ENCODE measurements at places on chromosomes 3 and 15.

- DNase-seq: no peak
These were observed 751.8 kb upstream of the CBLB start for GRCh38 chr3:106620646-106621045.

- no peak for DNase-seq
These were observed 11.0 kb downstream of the STARD5 start for GRCh38 chr15:81312790-81313543.

DNA sequence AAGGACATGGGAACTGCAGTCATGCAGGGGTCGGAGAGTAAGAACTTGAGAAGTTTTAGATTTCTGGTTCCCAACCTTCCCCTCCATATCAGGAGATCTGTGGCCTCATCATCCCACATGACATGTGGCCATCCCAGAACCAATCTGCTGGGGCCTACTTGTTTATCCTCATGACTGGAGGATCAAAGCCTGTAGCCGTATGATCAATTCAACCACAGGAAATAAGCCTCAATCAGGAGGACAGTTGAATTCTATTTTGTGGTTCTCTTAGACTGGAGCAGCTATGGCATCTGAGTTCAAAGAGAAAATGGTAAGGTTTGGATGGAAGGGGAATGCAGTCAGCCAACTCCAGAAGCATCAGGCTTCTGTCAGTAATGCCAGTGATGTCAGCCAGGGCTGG lies 57.2 kb downstream of the IL16 start:
- no peak for DNase-seq

DNA sequence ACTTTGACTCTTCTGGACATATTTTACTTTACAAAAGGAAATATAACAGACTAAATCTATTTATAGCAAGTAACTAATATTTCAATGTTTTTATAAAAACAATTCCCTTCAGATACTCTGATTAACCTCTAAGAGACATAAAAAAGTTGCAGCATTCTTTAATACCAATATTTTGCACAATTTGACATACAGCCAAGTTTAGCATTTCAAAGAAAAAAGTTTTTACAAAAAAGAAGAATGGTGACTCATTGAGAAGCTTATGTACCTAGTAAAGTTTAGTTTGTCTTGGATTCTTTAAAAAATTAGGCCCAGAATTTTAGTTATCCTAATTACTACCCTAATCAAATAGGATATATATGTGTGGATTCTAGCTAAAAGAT lies 17.6 kb downstream of the DAZL start:
- DNase-seq: no peak

DNA sequence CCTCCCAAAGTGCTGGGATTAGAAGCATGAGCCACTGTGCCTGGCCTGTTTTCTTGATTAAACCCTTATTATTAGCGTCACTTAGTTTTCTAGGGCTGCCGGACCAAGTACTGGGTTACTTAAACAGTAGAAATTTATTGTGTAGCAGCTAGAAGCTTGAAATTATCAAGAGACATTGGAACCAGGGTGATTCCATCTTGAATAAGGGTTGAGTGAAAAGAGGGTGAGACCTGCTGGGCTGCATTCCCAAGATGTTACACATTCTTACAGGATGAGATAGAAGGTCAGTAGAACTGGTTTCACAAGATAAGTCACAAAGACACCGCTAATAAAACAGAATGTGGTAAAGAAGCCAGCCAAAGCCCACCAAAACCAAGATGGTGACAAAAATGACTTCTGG lies 18.6 kb upstream of the FSTL1 start:
- no peak for DNase-seq

- no peak for DNase-seq
These were observed 398.6 kb downstream of the ZIC4 start for GRCh38 chr3:147007736-147008245.

GRCh38 chr15:100985401-100985800 lies 66.2 kb downstream of the LRRK1 start:
- no peak for DNase-seq

DNA sequence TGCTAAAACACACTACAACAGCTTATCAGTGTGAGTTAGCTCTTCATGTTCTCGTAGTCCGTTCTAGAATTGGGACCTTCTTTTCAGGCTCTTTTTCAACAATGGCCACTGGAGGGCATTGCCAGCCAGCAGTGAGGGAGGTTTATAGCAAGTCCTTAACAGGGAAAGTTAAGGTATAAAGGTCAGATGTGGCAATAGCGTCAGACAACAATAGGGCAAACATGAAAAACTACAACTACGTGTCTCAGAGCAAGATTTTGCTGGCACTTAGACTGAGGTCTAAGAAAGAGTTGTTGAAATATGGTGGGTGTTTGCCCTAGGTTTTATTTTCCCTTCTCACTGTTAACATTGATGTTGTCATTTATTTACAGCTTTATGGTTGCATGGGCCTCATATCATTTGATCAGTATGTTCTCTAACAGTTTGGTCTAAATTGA lies 161.4 kb downstream of the GMNC start:
- no peak for DNase-seq

DNA sequence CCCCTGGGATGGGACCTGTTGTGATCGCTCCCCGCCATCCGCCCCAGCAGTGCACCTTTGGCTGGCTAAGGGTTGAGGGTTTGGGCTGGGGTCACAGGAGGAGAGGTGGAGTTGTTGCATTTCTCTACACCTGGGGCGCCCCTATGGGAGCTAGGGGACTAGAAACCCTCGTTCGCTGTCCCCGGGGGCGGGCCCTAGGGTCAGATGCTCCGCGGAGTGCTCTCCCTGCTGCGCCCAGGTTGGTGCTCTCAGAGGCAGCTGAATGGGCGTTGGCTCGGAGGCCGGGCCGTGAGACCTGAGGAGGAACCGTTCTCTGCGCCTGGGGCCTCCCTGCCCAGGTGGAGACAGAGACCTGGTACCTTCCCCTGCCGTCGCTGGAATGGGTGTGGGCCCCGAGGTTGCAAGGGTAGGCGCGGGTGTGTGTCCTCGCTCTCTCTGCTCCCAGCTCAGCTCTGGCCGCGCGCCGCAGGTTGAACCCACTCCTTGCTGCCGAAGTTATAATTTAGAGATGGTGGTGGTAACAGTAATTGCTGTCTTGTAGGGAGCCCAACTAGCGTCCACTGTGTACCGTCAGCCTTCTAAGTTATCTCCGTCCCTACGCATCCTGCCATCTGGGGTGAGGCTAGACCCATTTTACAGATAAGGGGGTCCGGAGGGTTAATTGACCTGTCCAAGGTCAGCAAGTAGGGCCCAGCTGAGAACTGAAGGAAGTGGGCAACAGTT lies 965 bp downstream of the FLNB start:
- DNase-seq: peak; percentile 8

DNA sequence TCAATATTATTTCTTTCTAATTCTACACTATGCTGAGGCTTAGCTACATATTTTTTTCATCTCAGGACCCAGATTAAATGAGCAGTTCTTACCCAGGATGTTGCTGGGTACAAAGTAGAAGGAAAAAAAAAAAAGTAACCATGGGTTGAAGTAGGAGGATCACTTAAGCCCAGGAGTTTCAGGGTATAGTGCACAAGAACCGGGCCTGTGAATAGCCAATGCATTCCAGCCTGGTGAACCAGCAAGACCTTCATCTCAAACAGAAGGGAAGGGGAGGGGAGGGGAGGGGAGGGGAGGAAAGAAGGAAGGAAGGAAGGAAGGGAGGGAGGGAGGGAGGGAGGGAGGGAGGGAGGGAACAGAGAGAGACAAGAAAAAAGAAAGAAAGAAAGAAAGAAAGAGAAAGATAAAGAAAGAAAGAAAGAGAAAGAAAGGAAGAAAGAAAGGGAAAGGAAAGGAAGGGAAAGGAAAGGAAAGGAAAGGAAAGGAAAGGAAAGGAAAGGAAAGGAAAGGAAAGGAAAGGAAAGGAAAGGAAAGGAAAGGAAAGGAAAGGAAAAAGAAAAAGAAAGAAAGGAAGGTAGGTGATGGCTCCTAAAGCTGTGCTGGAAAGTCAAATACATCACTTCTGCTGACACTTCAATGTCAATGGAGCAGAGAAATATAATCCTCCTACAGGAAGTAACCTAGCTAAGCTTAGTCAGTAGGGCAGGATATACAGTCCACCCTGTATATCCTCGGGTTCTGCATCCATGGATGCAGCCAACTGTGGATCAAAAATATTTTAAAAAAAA lies 206.8 kb upstream of the TGFBR2 start:
- DNase-seq: no peak

DNA sequence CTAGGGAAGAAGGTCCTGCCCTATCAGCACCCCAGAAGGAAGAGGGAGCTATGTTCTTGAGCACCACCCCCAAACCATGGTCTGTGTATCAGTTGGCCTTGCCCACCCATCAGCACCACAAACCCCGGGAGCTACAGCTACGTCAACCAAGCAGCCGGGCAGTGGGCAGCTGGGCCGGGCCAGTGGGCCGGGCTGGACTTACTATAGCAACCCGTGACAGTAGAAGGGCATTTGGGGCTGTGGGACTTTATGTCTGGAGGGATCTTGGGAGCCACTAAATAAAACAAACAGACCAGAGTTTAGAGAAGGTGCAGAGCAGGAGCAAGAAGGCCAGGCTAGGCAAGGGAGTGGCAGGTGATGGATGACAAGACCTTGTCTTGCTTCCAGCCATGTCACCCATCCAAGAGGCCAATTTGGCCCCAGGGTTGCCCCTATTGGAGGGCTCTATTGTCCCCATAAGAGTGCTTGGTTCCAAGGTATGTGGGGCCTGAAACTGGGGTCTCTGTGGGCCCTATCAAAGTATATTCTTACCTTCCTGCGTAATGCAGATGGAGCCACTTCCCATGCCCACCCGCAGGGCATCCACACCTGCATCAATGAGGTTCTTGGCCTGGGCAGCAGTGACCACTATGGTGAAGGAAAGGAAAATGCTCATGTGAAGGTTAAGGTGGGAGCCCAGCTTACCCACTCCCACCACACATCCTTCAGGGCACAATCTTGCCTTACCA lies 3.2 kb downstream of the IMPDH2 start:
- DNase-seq: no peak

- no peak for DNase-seq
These were observed 27.6 kb downstream of the RFT1 start for GRCh38 chr3:53102601-53103147.

- DNase-seq: no peak
These were observed 43.1 kb upstream of the SRGAP3 start for GRCh38 chr3:9292516-9292915.

DNA sequence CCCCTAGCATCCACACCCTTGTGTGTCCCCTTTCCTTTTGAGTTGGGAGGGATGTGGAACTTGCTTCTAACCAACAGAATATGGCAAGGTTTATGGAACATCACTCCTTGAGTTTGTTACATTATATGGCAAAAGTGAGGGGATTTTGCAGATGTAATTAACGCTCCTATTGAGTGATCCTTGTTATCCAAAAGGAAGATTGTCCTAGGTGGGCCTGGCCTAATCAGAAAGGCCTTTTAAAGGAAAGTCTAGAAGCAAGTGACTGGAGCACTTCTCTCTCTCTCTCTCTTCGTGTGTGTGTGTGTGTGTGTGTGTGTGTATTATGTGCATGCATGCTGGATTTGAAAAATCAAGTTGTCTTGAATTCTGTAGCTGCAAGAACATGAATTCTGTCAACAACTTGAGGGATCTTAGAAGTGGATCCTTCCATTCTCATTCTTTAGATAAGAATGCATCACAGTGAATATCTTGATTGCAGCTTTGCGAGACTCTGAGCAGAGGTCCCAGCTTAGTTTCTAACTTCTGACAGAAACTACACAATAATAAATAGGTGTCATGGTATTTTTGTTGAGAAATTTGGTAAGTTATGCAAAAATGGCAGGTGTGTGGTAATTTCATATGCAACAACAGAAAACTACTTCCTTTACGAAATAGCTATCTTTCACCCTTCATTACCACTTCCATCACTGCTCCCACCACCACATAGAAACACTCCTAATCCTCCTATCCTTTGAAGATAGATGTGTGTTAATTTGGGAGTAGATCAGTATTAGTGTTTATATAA lies 360.9 kb upstream of the CBLB start:
- DNase-seq: no peak

DNA sequence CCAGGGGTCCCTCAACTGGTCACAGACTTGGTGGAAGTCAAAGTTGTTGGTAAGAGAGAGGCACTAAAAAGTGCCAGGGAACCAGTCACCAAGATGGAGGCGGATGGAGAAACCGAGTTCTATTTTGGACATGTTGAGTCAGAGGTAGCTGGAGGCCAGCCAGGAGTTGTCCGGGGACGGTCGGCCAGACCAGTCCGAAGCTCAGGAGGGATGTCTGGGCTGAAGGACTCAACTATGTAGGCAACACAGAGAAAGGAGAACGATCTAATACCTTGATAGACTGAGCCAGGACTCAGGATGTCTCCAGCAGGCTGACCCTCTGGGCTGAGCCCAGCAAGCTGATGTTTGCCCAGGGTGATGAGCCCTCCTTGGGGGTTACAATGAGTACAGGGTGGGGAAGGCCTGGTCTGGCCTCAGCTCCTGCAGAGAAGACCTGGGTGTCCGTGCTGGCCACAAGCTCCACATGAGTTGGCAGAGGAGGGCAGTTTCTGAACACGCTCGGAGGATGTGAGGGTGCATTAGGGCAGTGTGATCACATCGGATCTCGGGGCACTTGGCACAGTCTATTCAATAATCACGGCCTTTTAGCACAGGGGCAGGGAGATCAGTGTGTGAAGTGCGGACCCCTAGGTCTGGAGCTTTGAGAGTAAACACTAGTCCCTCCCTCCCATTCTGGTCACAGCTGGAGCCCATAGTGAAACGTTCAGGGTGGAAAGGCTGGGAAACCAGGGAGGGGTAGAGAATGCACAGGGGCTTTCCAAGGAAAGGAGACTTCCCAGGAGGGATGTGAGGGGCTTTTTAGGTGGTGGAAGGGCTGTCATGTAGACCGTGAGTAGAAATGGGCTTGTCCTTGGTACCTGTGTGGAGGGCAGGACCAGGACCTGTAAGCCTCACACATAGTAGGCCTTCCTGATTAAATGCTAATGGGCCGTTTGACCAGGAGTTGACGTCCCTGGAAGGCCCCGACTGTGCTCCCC lies 111.9 kb downstream of the ETFA start:
- no peak for DNase-seq

- no peak for DNase-seq
These were observed 261.7 kb downstream of the MAGI1 start for GRCh38 chr3:65777050-65777449.

- no peak for DNase-seq
These were observed 93.1 kb downstream of the AKAP13 start for GRCh38 chr15:85473455-85473854.

DNA sequence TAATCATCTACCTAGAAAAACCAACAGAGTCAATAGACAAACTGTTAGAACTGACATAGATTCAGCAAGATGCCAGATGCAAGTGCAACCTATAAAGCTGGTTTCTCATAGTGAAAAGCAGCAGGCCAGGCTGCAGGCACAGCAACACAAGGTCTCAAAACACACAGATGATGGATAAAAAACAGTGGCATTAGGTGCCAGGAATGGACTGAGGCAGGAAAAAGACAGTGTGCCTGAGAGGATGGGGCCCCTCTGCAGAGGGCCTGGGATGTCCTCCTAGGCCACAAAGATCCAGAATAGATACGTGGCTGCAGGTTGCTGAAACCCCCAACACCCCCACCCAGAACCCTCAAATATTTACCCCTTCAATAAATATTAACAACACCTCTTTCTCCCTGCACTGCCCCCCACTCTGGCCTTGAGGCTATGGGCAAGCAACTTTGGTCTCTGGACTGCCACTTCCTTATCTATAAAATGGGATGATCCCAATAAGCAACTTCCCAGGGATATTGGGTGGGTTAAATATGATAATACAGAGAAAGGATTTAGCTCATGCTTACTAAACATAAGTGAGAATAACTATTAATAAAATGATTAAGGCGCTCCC lies 35.2 kb upstream of the FGD5 start:
- DNase-seq: no peak

Measured in activated gamma-delta T cell treated with anti-CD3 and anti-CD28 coated beads, Interleukin-2, amount 50 U/mL, for 16 hours (primary cell).